Urinary bladder (tissue), 4 donors: ENCODE measurements at places on chromosomes 5 and 9.

DNA sequence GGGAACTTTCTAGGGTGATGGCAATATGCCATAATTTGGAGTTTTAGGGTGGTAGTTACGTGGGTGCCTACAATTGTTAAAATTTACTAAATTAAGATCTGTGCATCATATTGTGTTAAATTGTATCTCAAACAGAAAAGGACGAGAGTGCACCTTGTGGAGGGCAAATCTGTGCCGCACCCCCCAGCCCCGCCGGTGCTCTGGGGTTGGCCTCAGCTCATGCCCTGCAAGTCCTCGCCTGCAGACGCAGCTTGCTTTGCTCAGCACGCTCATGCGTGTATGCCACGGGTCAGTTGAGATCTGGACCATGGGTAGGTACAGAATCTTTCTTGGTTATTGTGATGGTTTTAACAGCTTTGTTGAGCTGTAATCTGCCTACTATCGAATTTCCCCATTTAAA lies 33.7 kb upstream of the FCN1 start:
- no peak for DNase-seq

GRCh38 chr5:126965061-126965475 lies 65.3 kb downstream of the MARCHF3 start:
- no peak for DNase-seq

GRCh38 chr9:22204240-22204639 lies 195.1 kb upstream of the CDKN2B start:
- no peak for DNase-seq

DNA sequence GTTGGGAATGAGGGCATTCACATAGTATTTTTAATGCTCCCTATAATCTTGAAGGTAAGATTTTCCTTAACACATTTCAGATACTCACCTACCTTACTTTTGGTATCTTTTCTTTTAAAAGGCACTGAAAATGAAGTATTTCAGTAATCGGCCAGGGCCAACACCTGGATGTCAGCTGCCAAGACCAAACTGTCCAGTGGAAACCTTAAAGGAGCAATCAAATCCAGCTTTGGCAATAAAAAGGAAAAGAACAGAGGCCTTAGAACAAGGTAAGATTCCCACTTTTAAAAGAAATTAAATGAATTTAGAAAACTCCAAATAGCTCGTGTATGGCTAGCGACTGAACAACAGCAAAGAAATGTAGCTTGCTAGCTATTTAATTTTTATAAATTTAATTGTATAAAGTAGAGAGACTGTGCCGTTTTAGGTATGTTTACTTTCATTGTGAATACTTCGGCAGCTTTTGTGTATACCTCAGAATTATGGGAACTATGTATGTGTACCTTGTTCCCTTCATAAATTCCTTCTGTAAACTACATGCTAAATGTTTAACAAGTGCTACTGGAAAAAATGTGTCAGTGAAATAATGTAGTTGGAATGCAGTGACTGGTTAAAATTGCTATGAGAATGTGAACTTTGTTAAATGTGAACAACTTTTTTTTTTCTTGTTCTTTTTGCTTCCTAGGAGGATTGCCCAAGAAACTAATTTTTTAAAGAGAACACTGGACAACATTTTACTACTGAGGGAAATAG lies 41.9 kb downstream of the CDK7 start:
- DNase-seq = no peak

- no peak for DNase-seq
Observed at GRCh38 chr5:172145870-172146747, 41.9 kb downstream of the STK10 start.

DNA sequence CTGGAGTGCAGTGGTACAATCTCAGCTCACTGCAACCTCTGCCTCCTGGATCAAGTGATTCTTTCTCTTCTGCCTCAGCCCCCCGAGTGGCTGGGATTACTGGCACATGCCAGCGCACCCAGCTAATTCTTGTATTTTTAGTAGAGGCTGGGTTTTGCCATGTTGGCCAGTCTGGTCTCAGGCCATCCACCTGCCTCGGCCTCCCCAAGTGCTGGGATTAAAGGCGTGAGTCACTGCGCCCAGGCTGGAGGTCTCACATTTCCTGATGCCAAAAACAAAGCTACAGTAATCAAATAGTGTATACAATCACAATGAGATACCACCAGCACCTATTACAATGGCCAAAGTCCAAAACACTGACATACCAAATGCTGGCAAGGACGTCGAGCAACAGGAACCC lies 51.1 kb downstream of the TTLL11 start:
- DNase-seq = no peak

- no peak for DNase-seq
Observed at GRCh38 chr9:26579056-26579455, 313.5 kb downstream of the CAAP1 start.

DNA sequence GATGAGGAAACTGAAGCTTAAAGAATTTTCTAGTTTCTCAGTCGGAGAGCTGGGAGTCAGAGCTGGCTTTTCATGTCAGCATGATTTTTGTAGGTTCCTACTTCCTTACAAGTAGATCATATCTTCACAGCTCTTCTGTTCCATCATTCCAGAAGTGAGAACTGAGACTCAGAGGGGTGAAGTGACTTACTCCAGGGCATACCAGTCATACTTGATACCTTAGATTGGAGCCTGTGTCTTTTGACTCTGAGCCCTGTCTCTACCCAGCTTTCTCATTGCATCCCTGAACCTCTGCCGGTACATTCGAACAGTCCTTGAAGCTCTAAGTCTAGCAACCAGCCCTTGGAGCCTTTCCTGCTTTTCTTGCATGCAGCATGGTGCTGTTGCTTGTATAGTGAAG lies 53.3 kb downstream of the MCCC2 start:
- DNase-seq = no peak

DNA sequence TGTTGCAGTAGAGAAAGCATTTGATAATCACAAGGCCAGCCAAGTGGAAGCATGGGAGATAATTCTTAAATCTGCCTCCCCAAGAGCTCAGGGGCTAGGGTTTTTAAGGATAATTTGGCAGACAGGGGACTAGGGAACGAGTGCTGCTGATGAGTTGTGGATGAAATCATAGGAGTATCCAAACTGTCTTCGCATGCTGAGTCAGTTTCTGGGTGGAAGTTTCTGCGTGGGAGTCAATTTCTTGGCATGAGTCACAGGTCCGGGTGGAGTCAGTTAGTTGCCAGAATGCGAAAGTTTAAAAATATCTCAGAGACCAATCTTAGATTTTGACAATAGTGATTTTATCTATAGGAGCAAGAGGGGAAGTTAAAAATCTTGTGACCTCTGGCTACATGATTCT lies 112.6 kb downstream of the TMC1 start:
- no peak for DNase-seq

- DNase-seq = no peak
Observed at GRCh38 chr5:146034127-146034526, 71.2 kb downstream of the PLAC8L1 start.

DNA sequence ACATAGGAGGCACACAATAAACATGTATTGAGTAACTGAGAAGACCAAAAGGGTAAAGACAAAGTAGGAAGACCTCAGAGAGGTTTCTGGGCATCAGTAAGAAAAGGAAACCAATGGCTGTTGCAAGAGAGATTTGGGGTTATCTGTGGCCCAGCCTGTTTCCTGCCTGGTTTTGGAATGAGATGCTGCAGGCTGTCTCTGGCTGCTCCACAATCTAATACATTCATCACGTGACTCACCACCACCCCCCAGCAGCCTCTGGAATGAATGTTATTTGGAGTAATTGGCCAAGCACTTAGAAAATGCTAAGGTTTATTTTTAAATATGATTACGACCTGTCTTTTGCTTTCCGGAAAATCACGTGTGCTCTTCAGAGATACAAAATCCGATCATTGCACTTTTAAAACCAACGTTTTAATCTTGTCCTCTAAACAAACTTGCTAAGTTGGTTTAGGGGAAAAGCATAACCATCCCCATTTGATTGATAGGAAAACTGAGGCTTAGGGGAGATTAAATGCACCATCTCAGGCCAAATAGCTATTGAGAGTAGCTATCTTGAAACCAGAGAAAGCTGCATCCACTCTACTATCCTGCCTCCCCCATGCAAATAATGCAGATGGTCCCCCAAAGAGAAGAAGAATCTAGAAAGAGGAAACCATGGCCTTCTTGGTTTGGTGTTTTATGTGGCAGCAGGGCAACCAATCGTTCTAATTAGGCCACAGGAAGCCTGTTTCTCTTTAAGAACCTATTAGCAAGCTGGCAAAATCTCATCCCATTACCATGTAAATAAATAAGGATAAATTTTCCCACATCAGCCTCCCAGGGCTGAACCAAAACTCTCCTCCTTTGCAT lies 151.8 kb upstream of the ADRA1B start:
- no peak for DNase-seq

- DNase-seq = no peak
Observed at GRCh38 chr9:19232823-19233194, 2.3 kb downstream of the DENND4C start.

GRCh38 chr9:133892193-133892920 lies 99.8 kb downstream of the VAV2 start:
- no peak for DNase-seq

GRCh38 chr5:127993476-127993875 lies 90.1 kb upstream of the SLC12A2 start:
- no peak for DNase-seq

DNA sequence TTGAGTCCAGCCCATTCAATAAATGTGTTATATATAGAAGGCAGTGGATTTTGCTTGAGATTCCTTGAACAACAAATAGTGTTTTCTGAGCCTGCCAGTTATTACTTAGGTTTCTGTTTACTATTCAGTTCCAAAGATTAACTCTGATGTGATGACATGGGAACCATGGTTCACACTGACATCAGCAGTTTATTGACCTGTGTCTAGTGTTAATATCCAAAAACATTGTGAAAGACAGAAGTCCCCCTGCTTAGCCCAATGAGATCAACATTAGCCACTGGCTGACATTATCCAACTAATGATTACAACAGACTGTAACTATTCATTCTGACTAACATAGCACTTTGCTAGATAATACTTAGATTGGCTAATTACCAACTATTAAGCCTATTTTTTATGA lies 14.9 kb downstream of the APBA1 start:
- DNase-seq = no peak

DNA sequence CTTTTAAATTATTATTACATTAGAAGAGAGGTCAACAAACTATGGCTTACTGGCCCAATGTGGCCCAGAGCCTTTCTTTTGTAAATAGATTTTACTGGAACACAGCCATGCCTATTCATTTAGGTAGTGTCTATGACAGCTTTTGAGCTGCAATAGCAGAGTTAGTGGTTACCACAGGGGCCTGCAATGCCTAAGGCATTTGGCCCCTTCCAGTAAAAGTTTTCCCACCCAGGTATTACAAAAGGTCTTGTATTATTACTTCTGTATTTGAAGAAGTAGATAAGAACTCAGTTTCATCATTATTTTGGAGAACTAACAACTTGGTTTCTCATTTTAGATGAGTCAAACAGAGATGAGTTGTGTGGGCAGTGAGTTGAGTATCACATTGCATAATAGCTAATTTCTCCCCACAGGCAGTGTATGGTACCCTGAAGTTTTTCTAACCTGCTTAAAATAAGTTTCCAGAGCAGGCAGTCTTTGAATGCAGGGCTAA lies 9.5 kb downstream of the MTRR start:
- no peak for DNase-seq

GRCh38 chr9:93451849-93452709 lies 594 bp downstream of the FAM120A start:
- no peak for DNase-seq

DNA sequence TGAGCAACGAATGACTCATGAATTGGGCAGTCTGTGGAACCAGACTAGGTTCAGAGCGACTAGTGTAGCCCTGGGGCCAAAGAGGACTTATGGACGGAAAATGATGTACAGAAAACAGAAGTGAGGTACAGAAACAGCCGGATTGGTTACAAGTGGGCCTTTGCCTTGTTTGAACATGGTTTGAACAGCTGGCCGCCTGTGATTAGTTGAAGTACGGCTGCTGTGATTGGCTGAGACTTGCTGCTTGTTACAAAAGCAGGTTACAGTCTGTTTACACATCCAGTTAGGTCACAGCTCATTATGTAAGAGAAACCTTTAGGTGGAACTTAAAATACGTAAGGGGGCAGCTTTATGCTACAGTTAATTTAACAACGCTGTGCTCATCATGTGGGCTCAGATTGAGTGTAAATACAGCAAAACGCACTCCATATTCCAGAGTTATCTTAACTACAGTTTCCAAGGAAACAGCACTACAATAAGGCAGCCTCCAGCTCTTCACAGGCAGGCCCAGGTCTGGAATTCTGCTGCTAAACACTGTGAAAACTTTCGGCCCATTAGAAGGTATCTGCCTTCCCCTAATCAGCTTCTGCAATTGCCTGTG lies 6.5 kb downstream of the AMACR start:
- DNase-seq = no peak

DNA sequence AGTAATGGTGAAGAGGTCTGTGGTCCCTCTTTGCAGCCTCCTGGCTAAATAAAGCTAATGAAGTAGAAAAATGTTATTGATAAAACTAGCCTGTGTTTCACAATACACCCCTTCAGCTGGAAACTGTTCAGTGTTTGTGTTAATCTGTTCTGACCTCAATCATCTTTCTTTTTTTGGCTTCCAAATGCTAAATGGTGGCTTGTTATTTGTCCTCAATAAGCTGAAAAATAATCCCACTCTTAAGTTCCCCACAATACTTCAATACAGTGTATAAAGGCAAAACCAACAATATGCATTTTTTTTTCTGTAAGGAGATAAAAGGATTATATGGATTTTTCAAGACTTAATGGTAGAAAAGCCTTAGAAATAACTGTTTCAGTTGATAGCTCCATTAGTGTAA lies 560.5 kb downstream of the TUSC1 start:
- DNase-seq = no peak

DNA sequence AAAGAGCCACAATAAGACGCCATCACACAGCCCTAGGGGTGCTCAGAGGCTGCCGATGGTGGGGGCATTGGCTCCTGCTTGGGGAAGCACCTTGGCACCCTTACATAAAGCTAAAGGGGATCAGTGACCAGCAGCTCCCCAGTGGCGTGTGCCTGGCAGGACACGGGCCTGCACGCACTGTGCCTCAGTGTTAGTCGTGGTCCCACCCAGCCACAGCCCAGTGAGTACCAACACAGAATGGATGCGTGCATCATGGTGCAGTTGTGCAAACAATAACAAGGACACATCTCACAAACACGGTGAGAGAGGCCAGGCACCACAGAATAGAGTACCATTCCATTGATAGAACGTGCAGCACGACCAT lies 103.2 kb downstream of the WNK2 start:
- no peak for DNase-seq

DNA sequence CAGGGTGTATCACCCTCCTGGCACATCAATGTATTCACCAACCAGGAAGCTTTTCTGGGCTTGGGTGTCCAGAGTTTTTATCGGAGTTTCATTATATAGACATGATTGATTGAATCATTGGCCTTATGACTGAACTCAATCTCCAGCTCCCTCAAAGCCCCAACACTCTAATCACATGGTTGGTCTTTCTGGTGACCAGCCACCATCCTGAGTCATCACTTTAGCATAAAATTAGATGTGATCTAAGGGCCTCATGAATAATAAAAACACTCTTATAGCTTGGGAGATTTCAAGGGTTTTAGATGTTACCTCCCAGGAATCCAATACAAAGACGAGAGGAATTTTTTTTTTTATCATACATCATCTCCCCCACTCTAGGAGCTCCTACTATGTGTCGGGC lies 7.7 kb upstream of the PBX3 start:
- no peak for DNase-seq

GRCh38 chr9:13205824-13206223 lies 73.7 kb downstream of the MPDZ start:
- DNase-seq = no peak

- DNase-seq = no peak
Observed at GRCh38 chr5:123571927-123572326, 60.0 kb downstream of the CSNK1G3 start.

GRCh38 chr5:114438471-114438870 lies 76.6 kb downstream of the KCNN2 start:
- no peak for DNase-seq
